ENCODE measurements at places on chromosomes 5 and 9. TPM values are rescaled to one million over a fixed set of nuclear protein-coding genes. Genes with fewer than 3 reads are reported as not detected.
A peak's percentile ranks its signal among the peaks of the same experiment; 100 is the strongest.

Gene WDR38
- total RNA-seq: not detected

DNA sequence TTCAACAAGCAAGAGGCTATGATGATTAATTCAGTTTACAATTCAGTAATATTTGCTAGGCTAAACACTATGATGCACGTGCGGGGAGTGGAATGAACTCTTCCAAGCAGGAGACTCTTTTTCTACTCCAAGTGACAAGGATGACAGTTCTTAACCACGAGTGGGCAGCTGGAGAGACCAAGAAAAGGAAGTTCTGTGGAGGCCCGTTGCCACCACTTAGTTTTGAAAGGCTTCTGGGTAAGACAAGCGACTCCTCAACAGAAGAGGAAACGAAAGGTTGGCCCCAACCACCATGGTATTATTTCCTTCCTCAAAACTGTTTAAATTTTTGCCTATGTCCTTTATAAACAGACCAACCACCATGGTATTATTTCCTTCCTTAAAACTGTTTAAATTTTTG lies 2.8 kb downstream of the DCAF12 start:
- no peak for DNase-seq
- H3K27ac ChIP-seq: peak overlapping the region; percentile 67
- H3K36me3 ChIP-seq: peaks cover 5% of the 10 kb centered on the region
- peaks cover 39% of the 10 kb centered on the region for H3K27me3 ChIP-seq
- H3K4me3 ChIP-seq: peak overlapping the region; percentile 68

DNA sequence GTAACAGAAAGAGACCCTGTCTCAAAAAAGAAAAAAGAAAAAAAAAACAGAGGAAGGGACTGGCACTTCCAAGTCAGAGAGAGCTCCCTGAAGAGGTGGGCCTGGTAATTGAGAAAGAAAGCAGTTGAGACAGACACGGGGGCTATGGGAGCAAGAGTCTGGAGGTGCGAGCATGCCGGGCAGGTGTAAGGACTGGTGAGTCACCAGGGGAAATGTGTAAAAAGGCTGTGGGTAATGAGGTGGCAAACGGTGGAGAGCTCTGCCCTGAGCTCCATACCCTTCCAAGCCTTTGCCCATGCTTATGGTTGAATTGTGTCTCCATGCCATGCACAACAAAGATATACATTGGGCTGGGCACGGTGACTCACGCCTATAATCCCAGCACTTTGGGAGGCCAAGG lies 18.0 kb upstream of the JADE2 start:
- peaks cover 14% of the 10 kb centered on the region for H3K4me1 ChIP-seq
- no peak overlapping the region for H3K4me3 ChIP-seq
- H3K36me3 ChIP-seq: no peaks in the 10 kb centered on the region
- no peak for DNase-seq
- H3K27ac ChIP-seq: no peak overlapping the region

- DNase-seq: no peak
- H3K4me3 ChIP-seq: no peak overlapping the region
- H3K4me1 ChIP-seq: no peaks in the 10 kb centered on the region
- no peak overlapping the region for H3K27ac ChIP-seq
- no peaks in the 10 kb centered on the region for H3K36me3 ChIP-seq
- peaks cover 2% of the 10 kb centered on the region for H3K27me3 ChIP-seq
Observed at GRCh38 chr5:107487056-107487542, 183.6 kb downstream of the EFNA5 start.

- peak overlapping the region; percentile 24 for H3K27ac ChIP-seq
- H3K4me3 ChIP-seq: no peak overlapping the region
- H3K27me3 ChIP-seq: no peaks in the 10 kb centered on the region
- H3K4me1 ChIP-seq: no peaks in the 10 kb centered on the region
- H3K36me3 ChIP-seq: peaks cover 72% of the 10 kb centered on the region
Observed at GRCh38 chr5:137960141-137960540, 70.9 kb downstream of the PKD2L2 start.

Measured in activated B cell treated with CpG ODN at 0.5 μM for 24 hours (primary cell).